ENCODE measurements at places on chromosomes 1 and 21. TPM values are rescaled to one million over a fixed set of nuclear protein-coding genes. Genes with fewer than 3 reads are reported as not detected.

DNA sequence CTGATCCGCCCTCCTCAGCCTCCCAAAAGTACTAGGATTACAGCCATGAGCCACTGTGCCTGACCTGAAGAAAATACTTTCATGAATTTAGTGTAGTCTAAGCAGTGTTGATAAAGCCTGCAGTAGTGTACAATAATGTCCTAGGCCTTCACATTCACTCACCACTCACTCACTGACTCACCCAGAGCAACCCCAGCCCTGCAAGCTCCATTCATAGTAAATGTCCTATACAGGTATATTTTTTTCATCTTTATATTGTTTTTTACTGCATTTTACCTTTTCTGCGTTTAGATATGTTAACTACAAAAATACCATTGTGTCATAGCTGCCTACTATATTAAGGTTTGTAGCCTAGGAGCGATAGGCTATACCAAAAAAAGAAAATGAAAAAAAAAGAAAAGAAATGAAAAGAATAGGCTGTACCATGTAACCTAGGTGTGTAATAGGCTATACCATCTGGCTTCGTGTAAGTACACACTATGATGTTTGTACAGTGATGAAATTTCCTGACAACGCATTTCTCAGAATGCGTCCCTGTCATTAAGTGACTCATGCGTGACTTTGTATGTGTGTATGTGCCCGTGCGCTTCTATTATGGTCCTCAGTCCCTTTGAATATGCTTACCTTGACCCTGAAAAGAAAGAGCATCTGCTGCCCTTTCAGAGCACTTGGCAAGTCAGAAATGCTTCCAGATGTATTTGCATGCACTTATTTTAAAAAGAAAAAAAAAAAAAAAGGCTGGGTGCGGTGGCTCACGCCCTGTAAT, 9.2 kb upstream of the SLAMF8 start:
- H3K4me1 ChIP-seq, result no peaks in the 10 kb centered on the region
- H3K4me3 ChIP-seq, result no peak overlapping the region
- DNase-seq, result no peak
- H3K27ac ChIP-seq, result no peak overlapping the region
- no peaks in the 10 kb centered on the region for H3K27me3 ChIP-seq

DNA sequence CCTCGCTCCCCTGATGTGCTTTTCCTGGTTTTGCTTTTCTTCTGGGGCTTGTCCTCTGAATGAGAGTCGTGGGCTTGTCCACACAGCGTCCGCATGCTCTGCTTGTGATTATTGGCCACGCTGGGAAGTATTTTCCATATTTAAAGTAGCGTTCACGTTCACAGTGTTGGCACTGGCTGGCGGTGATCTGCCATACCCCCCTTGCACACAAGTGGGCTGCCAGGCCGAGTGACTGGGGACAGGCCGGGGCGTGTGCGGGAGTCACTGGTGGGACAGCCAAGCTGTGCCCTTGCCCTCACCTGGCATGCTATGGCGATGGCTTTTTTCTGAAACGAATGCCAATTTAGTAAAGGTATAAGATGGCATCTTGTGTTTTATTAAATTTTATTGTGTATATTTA, 32.8 kb downstream of the SLC37A1 start:
- no peak for DNase-seq
- no peaks in the 10 kb centered on the region for H3K4me1 ChIP-seq

The ACTN2 gene
- total RNA-seq, result 595 TPM

The FAM76A gene
- 9.8 TPM for total RNA-seq

All from right atrium auricular region (tissue), 2 donors.